ENCODE measurements at places on chromosomes 11 and 22. TPM values are rescaled to one million over a fixed set of nuclear protein-coding genes. Genes with fewer than 3 reads are reported as not detected.

DNA sequence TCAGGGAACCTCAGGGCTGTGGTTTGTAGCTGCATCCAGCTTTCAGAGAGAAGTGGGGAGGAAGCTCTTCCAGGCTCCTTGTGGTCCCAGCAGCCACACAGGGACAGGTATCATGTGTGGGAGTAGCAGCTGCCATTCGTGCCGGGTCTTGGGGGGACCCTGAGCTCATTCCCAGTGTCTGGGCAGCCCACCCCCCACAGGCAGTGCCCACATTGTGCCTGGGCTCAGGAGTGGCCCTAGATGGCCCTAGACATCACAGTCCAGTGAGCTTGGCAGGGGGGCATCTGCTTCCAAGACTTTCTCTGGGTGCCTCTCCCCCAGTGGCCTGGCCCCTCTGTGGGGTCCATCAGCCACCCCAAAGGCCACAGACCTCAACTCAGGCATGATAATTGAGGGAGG is 619.7 kb downstream of the BRD1 start:
- no peak overlapping the region for H3K27ac ChIP-seq
- no peak overlapping the region for H3K4me3 ChIP-seq
- no peaks in the 10 kb centered on the region for H3K4me1 ChIP-seq
- DNase-seq = no peak
- H3K27me3 ChIP-seq = peaks cover 2% of the 10 kb centered on the region

GRCh38 chr11:62179995-62180394 is 10.0 kb upstream of the SCGB1D1 start:
- no peak overlapping the region for H3K27ac ChIP-seq
- H3K27me3 ChIP-seq = peaks cover 21% of the 10 kb centered on the region
- no peak overlapping the region for H3K4me3 ChIP-seq

- H3K27me3 ChIP-seq = no peaks in the 10 kb centered on the region
- no peak overlapping the region for H3K27ac ChIP-seq
- H3K36me3 ChIP-seq = no peaks in the 10 kb centered on the region
- no peak for DNase-seq
These were observed 121.9 kb downstream of the ARHGAP42 start for GRCh38 chr11:100808904-100809491.

GRCh38 chr11:3610846-3611245 is 30.9 kb downstream of the ART5 start:
- H3K36me3 ChIP-seq = peaks cover 4% of the 10 kb centered on the region
- H3K27me3 ChIP-seq = peaks cover 6% of the 10 kb centered on the region
- no peak for DNase-seq
- peaks cover 15% of the 10 kb centered on the region for H3K4me1 ChIP-seq

DNA sequence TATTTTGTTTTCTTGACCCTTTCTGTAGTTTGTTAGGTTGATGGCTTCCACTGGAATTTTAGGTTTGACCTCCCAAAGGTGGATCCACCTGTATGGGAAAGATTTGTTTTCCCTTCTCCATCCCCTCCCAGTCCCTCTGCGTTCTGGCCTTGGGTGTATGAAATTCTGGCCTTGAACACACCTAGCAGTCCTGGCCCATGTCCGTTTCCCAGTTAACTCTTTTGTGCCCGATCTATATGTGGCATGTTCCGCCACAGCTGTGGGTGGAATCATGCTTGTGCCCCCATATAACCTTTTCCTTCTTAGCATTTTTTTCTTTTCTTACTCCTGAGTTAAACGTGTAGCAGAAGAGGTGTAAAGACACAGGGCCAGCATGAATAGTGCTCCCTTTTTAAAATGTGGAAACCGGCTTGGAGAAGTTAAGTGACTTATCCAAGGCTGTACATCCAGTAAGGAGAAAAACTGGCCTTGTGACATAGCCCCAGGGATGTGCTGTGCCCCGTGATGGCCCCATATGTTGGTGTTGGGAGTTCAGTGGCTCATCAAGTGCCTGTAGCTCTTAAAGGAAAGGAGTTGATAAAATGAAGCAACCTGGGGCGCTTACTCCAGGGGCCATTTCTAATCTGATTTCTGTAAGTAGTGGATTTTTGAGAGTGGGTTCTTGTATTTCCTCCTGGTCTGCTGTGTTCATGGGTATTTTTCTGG is 39.3 kb downstream of the ZNRF3 start:
- no peak overlapping the region for H3K4me3 ChIP-seq
- H3K36me3 ChIP-seq = no peaks in the 10 kb centered on the region
- DNase-seq = no peak
- peaks cover 23% of the 10 kb centered on the region for H3K27me3 ChIP-seq
- no peaks in the 10 kb centered on the region for H3K4me1 ChIP-seq

GRCh38 chr22:34841911-34842310 is 224.0 kb upstream of the ISX start:
- H3K4me1 ChIP-seq = no peaks in the 10 kb centered on the region
- no peak for DNase-seq
- H3K27me3 ChIP-seq = peaks cover 4% of the 10 kb centered on the region
- no peaks in the 10 kb centered on the region for H3K36me3 ChIP-seq
- no peak overlapping the region for H3K27ac ChIP-seq

DNA sequence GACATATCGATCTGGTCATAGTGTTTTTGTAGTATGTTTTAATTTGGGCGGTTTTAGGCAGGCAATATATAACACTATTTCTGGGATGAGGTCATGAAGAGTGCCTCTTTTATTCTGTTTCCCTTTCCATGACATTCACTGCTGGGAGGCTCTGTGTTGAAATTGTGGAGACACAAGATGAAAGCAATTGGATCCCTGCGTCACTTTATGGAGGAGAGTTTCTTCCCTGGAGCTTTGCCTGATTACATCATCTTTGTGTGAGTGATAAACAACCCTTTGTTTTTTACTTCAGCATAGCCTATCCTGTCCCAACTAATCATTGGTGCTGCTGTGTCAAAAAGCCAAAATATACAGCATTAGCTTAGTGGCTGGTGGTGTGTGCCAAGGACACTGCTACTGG is 48.6 kb downstream of the PARVG start:
- H3K4me3 ChIP-seq = no peak overlapping the region
- peaks cover 6% of the 10 kb centered on the region for H3K4me1 ChIP-seq
- H3K27ac ChIP-seq = no peak overlapping the region
- peaks cover 6% of the 10 kb centered on the region for H3K27me3 ChIP-seq
- no peak for DNase-seq

VWA5A gene
- total RNA-seq = 7.9 TPM

ADAMTS8 gene
- not detected for total RNA-seq

- DNase-seq = no peak
- H3K27ac ChIP-seq = no peak overlapping the region
- no peak overlapping the region for H3K4me3 ChIP-seq
- no peaks in the 10 kb centered on the region for H3K36me3 ChIP-seq
These were observed 17.2 kb downstream of the CLDN25 start for GRCh38 chr11:113796663-113797259.

GRCh38 chr11:84581083-84581482 is 1046.1 kb downstream of the DLG2 start:
- DNase-seq = no peak
- H3K27ac ChIP-seq = no peak overlapping the region
- no peak overlapping the region for H3K4me3 ChIP-seq
- no peaks in the 10 kb centered on the region for H3K27me3 ChIP-seq
- H3K4me1 ChIP-seq = no peaks in the 10 kb centered on the region

DNA sequence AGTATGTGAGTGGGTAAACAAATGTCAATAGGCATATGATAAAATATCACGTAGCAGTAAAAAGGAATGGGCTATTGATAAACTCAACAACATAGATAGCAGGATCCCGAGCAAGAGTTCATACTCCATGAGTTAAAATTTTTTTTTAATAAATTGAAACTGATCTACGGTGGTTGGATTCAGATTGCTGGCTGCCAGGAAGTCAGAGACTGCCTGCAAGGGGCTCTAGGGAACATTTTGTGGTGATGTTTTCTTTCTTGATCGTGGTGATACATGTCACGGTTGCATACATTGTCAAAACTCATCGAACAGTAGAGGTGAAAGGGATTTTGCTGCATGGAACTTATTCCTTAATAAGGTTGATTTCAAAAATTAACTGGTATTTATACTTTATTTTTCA is 62.6 kb upstream of the WNT7B start:
- H3K4me3 ChIP-seq = no peak overlapping the region
- H3K27me3 ChIP-seq = no peaks in the 10 kb centered on the region
- no peak for DNase-seq
- H3K36me3 ChIP-seq = no peaks in the 10 kb centered on the region
- peaks cover 5% of the 10 kb centered on the region for H3K4me1 ChIP-seq
- no peak overlapping the region for H3K27ac ChIP-seq

DNA sequence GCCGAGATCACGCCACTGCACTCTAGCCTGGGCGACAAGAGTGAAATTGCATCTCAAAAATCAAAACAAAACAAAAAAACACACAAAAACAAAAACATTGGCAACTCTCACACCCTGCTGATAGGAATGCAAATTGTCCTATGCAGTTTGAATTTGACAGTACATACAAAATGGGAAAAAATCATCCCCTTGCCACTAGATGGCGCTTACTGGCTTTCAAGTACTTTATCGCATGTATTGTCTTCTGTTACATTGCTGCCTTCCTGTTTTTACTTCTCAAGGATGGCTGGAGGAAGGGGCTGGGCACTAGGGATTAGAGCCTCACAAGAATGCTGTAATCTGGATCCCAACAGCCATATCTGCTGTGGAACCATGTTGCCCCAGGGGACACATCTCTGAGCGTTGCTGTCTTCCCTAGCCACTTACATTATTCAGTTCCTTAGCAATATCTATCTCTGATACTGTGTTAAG is 59.4 kb upstream of the A4GALT start:
- no peaks in the 10 kb centered on the region for H3K4me1 ChIP-seq
- H3K27me3 ChIP-seq = no peaks in the 10 kb centered on the region
- H3K4me3 ChIP-seq = no peak overlapping the region
- DNase-seq = peak; percentile 45

All from naive thymus-derived CD8-positive, alpha-beta T cell (primary cell).